ENCODE measurements at places on chromosomes 1 and 21.

DNA sequence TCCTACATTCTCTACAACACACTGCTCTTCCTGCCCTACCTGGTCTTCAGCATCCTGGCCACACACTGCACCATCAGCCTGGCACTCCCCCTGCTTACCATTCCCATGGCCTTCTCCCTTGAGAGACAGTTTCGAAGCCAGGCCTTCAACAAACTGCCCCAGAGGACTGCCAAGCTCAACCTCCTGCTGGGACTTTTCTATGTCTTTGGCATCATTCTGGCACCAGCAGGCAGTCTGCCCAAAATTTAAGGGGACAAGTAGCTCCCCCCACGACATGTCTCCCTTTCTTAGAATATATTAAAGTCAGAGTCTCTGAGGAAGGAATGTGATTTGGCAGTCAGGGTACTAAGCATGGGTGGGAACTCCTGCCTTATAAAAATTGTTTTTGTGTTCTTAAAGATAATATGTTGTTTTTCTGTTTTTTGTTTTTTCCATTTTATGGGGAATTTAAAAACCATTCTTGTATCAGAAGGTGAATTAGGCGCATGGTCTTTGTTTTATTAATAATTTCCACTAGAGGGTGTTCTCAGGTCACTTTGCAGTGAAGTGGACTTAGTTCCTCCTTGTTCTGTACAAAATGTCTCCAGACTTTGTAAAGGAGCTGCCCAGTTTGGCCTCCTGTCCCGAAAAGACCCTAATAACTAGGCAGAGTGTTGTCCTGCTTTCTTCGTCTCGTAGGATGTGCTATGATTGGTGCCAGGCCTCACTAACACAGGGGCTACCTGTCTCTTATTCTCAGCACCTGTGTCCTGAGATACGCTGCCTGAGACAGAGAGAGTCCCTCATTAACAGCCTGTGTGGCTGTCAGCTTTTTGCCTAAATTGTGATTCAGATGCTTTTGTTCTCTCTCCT lies 13.1 kb downstream of the UBIAD1 start:
- no peak for DNase-seq
- no peaks in the 10 kb centered on the region for H3K27me3 ChIP-seq
- peaks cover 52% of the 10 kb centered on the region for H3K36me3 ChIP-seq
- no peak overlapping the region for H3K4me3 ChIP-seq

- H3K27ac ChIP-seq = no peak overlapping the region
- no peaks in the 10 kb centered on the region for H3K27me3 ChIP-seq
- H3K4me3 ChIP-seq = no peak overlapping the region
- no peaks in the 10 kb centered on the region for H3K4me1 ChIP-seq
- H3K36me3 ChIP-seq = no peaks in the 10 kb centered on the region
Measured at GRCh38 chr1:192238421-192238820, 78.4 kb upstream of the RGS21 start.

- DNase-seq = peak; percentile 95
- peak within 1 kb of the TSS; percentile 98 for H3K27ac ChIP-seq
- H3K4me1 ChIP-seq = peaks cover 56% of the 10 kb centered on the region
- peaks cover 53% of the 10 kb centered on the region for H3K36me3 ChIP-seq
Measured at GRCh38 chr1:235128456-235129328, at the start of gene TOMM20. TOMM20 (minus strand) TSS chr1:235128837; CDS start chr1:235128715, 122 bp downstream.

- no peaks in the 10 kb centered on the region for H3K36me3 ChIP-seq
- no peaks in the 10 kb centered on the region for H3K27me3 ChIP-seq
- peaks cover 7% of the 10 kb centered on the region for H3K4me1 ChIP-seq
Measured at GRCh38 chr1:40247655-40248054, at the start of gene TMCO2. TMCO2 (plus strand) TSS chr1:40247937; CDS start chr1:40247994, 57 bp downstream.

All from activated naive CD8-positive, alpha-beta T cell treated with anti-CD3 and anti-CD28 coated beads, Interleukin-2, amount 50 U/mL, for 24 hours (primary cell).